ENCODE measurements at places on chromosomes 11 and 22. TPM values are rescaled to one million over a fixed set of nuclear protein-coding genes. Genes with fewer than 3 reads are reported as not detected.

Gene SORL1
- total RNA-seq: 26.5 TPM

Gene ARHGEF12
- 46.5 TPM for total RNA-seq

Gene MAJIN
- total RNA-seq: not detected

Gene HTR3A
- total RNA-seq: 1.0 TPM

Gene F2
- total RNA-seq: not detected

Gene OR51B2
- total RNA-seq: not detected

Gene MMP11
- total RNA-seq: 1.0 TPM

Gene GDPD4
- total RNA-seq: not detected

Gene SLC22A6
- total RNA-seq: not detected

Gene RPUSD4
- total RNA-seq: 25.4 TPM

Gene ABCG4
- 0.33 TPM for total RNA-seq

Gene FZD4
- total RNA-seq: 54.4 TPM

Gene GPHA2
- total RNA-seq: 7.3 TPM

Gene LRRC74B
- not detected for total RNA-seq

Gene TMEM132A
- total RNA-seq: 9.3 TPM

Gene APOA4
- not detected for total RNA-seq

Gene SYT9
- 1.0 TPM for total RNA-seq

Gene ABCC8
- 87.0 TPM for total RNA-seq

Gene MUS81
- 40.5 TPM for total RNA-seq

Gene RIBC2
- total RNA-seq: not detected

Gene MYO7A
- total RNA-seq: 12.9 TPM

Gene TMA7B
- not detected for total RNA-seq

Gene BARX2
- total RNA-seq: 6.6 TPM

Gene DTX4
- 10.4 TPM for total RNA-seq

Gene APOL6
- 7.9 TPM for total RNA-seq

Gene LIPT2
- 1.3 TPM for total RNA-seq

Gene KCNJ5
- total RNA-seq: 6.3 TPM

Gene MICALL1
- 34.9 TPM for total RNA-seq

Gene HEPN1
- not detected for total RNA-seq

Gene LYVE1
- total RNA-seq: 31.4 TPM

Gene MFRP
- total RNA-seq: 0.52 TPM

Gene GRIA4
- 0.26 TPM for total RNA-seq

Gene NCAM1
- 10.1 TPM for total RNA-seq

Gene BRD1
- 21.8 TPM for total RNA-seq

Gene TRIM48
- not detected for total RNA-seq

Gene CDKN1C
- total RNA-seq: 231 TPM

Gene CNTF
- 0.66 TPM for total RNA-seq

Gene FAM180B
- 0.66 TPM for total RNA-seq

Gene OR10A2
- total RNA-seq: not detected

Gene OR6Q1
- total RNA-seq: not detected

Gene LRRC51
- total RNA-seq: 2.3 TPM
